ENCODE measurements at places on chromosomes 1 and 21.

DNA sequence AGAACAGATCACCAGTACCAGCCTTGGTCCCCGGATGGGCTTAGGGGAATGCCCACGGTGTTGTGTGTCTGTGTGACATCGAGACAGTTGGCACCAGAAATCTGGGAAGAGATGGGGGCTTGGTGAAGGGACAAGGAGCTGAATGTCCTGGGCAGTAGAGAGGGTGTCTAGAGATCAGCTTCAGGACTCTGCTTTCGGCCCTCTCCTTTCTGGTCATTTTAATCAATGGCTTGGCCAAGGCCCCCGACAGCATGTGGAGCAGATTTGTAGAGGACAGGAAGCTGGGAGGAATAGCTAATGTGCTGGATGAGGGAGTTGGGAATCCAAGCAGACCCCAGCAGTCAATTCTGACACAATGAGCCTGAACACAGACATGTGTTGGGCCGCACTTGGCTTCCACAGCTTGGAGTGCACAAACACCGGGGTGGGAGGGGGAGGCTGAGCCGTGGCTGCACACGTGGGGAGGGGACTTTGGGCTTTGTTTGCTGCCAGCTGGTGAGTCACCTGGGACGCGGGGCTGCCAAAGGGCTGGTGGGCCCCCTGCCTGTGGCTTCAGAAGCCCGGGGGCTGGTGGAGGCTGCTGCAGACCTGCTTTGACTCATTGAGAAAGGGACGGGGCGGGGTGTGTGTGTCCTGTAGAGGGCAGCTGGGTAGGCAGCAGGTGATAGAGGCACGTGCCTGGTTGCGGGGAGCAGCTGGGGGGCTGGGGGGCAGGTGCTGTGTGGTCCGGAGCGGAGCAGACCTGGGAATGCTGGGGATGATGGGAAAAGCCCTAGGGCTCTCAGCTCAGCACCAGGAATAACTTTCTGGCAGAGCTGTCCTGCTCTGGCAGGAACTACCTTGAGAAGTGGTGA lies 20.9 kb downstream of the SLC1A7 start:
- no peak for DNase-seq

DNA sequence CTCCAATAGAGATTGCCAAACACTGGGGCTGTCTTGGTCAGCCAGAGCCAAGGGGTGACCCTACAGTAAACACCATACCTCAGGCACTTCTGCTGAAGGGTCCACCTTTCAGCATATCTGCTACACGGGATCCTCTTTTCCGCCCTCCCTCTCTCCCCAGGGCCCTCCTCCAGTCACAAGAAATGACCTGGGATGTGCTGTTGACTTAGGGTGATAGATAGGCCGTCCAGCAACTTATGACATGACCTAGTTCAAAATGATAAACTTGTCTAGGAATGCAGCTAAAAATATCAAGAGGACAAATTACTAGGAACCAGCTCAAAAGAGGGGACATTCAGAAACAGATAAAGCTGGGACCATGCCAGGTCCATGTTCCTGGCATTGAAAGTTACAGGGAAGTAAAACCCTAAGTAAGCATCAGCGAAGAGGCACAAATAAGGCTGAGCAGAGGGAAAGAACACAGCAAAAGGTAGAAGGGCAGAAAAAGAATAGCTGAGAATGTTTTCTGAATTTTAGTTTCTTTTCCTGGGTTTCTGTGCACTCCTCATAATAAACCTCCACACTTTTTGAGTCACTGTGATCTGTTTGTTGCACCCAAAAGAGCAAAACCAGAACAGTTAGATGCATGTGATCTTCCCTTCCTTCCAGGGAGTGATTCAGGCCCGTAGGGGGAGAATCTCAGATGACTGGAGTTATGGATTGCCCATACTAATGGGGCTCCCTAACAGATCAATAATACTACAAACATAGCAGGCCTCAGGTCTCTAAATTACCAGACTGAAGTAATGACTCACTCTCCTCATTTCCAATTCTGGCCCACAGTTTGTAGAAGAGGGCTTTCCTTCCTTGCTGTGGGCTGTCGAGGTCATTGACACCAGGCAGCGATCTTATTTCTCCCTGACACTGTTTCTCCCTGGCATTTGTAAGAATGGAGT lies 48.9 kb upstream of the F3 start:
- DNase-seq, result no peak

GRCh38 chr1:151406176-151406575 lies 6.8 kb downstream of the PSMB4 start:
- no peak for DNase-seq

GRCh38 chr21:45920824-45921600 lies 60.6 kb upstream of the COL6A1 start:
- no peak for DNase-seq

- no peak for DNase-seq
Measured at GRCh38 chr1:25989440-25990234, 8.2 kb downstream of the PAFAH2 start.

DNA sequence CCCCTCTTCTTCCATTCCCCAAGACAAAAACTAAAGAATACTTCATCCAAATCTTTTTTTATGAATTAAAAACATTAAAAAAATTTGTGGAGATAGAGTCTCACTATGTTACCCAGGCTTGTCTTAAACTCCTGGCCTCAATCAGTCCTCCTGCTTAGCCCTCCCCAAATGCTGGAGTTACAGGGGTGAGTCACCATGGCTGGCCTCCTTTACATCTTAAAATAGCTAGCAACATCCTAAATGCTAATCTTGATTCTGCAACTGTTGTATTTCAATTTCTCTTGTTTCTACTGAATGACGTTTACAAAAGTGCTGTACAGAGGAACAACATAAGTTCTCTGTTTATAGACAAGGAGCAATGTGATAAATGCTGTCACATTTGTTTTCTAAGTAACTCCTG lies 483.5 kb downstream of the ADGRL2 start:
- DNase-seq, result no peak

DNA sequence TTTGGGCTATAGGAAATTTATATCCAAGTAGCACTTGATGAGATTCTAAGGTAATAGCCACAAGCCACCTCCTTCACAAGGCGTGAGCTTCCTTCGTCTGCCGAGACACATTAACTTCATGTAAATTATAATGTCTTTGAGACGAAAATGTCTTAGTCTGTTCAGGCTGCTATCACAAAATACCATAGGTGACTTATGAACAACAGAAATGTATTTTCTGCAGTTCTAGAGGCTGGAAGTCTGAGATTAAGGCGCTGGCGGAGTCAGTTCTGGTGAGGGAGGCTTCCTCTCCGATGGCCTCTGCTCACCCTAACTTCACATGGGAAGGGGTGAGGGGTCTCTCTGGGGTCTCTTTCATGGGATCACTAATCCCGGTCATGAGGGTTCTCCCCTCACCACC lies 133.0 kb downstream of the ETS2 start:
- no peak for DNase-seq

DNA sequence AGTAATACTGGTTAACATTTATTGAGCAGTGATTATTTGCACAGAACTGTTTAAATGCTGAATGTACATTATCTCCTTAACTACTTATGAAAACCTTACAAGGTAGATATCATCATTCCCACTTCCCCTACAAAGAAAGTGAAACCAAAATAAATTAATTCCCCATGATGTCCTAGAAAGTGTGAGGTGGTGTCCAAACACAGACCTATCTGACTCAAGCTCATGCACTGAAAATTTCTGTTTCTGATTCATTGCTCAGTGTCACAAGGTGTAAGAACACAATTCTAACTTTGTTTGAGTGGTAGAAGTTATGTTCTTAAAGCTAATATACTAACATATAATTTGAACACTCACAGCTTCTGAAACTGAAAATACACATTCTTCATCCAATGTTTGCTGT lies 178.7 kb downstream of the MRPL39 start:
- no peak for DNase-seq

- DNase-seq, result no peak
Measured at GRCh38 chr1:247110627-247111258, 6.6 kb upstream of the ZNF669 start.

DNA sequence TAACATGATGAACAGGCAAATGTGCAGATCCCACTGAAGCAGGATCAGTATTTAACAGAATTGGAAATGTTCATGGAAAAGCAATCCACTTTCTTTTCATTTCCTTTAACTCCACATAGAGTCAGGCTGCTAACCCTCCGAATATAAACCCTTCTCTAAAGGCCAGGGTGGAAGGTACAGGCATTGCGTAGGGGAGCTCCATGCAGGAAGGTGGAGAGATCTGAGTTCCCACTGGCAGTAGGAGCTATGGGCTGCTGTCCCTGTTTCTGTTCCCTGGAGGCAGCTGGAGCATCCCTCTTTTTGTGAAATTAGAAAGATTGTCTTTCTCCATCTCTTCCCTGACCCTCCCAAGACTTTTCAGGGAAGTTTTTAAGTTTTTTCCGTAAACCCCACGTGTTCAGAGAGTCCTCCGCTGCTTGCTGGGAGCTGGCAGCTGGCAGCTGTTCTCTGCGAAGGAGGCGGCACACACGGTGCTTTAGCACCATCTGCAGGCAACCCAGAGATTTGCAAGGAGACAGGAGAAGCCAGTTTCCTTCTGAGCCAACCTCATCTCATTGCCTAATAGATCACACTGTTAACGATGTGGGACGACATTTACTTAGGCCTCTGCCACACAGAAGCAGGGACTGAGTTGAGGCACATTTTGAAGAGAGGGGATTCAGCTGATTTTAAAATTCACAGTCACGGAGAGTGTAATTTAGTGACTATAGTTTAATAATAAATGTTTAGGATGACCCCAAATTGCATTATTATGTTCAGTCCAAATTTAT lies 55.4 kb upstream of the HOOK1 start:
- DNase-seq, result peak; percentile 48

DNA sequence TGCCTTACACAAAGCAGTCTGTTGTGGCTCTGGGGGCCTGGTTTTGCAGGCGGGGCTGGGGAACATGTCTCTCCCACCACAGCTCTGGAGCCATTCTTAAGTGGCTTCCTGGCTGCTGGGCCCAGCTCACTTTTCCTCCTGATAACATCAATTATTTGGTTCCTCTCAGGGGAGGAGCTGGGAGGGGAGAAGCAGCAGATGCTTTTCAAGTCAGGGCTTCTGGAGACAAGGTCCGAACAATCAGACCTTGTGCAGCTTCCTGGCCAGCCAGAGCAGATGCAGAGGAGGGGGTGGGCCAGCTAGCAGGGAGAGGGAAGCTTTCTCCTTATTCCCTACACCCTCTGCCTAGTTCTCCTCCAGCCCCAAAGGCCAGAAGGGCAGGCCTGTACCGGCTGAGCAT lies 3.7 kb upstream of the PAQR6 start:
- no peak for DNase-seq

DNA sequence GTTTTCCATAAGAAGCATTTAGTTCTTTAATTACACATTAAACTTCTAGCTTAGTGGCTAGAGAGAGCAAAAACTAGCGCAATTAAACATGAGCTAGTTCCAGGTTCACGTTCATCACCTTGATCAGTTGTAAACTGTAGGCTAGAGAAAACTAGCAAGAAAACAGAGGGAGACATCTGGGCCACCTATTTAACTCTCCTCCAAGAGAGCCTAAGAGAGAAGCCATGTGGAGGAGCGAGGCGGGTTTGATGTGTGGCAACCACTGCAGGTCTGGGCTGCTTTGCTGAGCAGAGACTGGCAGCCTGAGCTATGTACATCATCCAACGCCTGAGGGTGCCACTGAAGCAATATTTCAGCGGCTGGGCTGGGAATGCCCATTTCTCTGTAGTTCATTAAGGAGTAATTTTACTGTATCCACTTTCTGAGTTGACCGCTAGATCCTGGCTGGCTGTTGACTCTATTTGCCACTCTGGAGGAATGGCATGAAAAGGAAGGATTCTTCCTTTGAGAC lies 252.9 kb downstream of the DYRK1A start:
- no peak for DNase-seq

- DNase-seq, result no peak
Measured at GRCh38 chr1:168220470-168220871, 5.3 kb upstream of the SFT2D2 start.

DNA sequence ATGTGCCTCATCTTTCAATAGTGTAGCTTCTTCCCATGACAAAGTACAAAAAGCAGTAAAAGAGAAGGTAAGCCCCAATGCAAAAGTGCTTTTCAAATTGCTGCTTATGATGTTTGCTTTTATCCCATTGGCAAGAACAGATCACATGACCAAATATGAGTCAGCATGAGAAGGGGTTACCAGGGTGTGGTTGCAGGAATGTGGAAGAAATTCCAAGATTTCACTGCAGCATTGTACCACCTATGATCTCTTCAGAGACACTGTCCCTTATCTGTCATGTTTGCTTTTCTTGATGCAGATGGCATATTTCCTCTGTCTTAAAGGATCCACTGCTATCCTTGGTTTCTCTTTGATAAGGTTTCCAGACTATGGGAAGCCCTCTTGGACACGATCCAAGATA lies 1006.9 kb upstream of the PRMT6 start:
- DNase-seq, result no peak
